ENCODE measurements at places on chromosomes 5 and 9. TPM values are rescaled to one million over a fixed set of nuclear protein-coding genes. Genes with fewer than 3 reads are reported as not detected.

DNA sequence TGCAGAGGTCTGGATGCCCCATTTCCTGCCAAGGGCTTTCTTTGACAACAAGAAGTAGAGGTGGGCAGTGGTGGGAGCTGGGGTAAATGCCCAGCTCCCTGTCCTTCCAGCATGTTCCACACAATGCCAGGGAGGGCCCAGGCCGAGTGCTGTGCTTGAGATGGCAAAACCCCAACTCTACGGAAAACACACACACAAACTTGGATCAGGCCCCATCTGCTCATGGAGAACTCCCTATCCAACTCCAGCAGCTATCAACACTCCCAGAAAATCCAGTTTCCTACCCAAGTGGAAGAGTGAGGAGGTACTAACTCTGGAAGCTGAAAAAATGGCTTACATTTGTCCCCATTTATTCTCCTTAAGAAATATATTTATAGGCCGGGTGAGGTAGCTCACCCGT is 61.1 kb upstream of the FUBP3 start:
- no peak for DNase-seq

- no peak for DNase-seq
Observed at GRCh38 chr5:171137768-171138525, 171.1 kb upstream of the TLX3 start.

- no peak for DNase-seq
Observed at GRCh38 chr5:23089286-23089685, 236.1 kb upstream of the CDH12 start.

GRCh38 chr5:139063664-139064054 is 134.5 kb downstream of the SIL1 start:
- DNase-seq, result no peak

DNA sequence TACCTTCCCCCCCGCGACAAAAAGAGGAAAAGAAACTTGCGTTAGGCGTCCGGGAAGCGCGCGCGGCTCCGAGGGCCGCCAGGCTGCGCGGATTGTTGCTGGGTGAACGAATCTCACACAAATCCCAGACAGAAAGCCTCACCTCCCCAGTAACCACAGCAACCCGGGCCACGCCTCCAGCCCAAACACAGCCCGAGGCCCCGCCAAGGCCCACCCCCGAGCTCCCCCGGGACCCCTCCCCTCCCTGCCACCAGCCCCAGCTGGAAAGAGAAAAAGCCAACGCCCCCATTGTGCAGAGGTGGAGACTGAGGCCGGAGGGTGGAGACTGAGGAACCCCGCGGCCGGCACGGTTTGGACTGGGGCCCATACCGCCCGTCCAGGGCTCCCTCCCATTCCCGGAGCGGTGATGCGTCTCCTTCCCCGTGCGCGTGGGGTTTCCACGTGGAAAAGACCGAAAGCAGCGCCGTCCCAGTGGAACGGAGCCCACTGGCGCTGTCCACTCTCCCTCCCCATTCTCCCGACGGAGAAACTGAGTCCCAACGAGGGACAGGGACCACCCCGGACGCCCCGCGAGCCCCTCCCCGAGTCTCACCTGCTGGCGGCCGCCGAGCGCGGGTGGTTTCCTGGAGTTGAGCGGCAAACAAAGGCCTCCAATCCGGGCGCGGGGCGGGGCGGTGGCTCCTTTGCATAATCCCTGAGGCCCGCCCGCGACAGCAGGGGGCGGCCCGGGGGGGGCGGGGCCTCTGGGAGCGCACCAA is 10.2 kb upstream of the AKNA start:
- DNase-seq, result peak; percentile 93

DNA sequence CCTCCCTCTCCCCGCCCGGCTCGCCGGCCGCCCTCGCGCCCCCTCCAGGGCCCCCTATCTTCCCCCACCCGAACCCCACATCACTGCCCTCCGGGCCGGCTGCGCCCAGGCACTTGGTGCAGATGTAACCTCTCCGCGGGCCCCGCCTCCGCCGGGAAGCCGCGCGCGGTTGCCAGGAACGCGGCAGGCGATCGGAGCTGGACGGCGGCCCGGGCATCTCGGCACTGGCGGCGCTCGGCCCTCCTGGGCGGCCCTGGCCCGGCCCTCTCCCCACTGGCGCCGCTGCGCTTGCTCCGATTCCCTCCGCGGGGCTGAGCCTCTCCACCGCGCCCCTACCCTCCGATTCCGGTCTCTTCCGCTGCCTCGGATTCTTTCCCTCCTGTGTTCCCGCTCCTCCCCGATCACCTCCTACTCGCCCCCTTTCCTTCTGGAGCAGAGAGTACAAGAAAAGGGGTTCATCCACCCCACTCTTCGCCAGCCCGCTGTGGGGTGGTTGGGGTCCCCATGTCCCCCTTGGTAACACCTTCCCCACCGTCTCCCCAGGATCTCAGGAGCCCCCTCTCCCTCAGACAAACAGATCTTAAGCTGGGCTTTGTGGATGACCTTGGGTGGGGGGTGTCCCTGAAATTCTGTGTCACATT is 70.6 kb downstream of the C9orf50 start:
- peak; percentile 57 for DNase-seq

- no peak for DNase-seq
Observed at GRCh38 chr5:144464306-144464705, 293.6 kb downstream of the KCTD16 start.

DNA sequence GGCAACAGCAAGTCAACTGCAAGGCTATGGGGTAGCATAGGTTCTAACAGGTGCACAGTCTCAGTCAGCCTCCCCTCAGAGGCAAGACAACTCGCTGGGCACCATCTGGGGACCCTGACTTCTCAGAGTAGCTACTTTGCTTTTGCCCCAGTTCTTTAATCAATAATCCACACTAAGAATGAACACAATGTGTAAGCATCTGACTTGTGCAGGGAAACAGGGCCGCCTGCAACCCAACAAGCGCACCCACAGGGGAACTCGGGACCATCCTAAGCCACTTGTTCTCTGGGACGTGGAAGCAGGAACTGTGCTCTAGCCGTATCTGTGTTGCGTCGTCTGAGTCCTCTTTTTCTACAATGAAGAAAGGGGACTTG is 1.9 kb downstream of the MOB3B start:
- DNase-seq, result no peak

- no peak for DNase-seq
Observed at GRCh38 chr9:99634186-99634585, 187.5 kb upstream of the NR4A3 start.

The NEUROG1 gene
- total RNA-seq, result not detected

The NR2F1 gene
- total RNA-seq, result 98.7 TPM

The PCDHB8 gene
- total RNA-seq, result 0.34 TPM

The CARTPT gene
- total RNA-seq, result not detected
